ENCODE measurements at places on chromosomes 2 and 18.

GRCh38 chr2:158034198-158034866 is 67.3 kb upstream of the UPP2 start:
- peak; percentile 85 for DNase-seq

DNA sequence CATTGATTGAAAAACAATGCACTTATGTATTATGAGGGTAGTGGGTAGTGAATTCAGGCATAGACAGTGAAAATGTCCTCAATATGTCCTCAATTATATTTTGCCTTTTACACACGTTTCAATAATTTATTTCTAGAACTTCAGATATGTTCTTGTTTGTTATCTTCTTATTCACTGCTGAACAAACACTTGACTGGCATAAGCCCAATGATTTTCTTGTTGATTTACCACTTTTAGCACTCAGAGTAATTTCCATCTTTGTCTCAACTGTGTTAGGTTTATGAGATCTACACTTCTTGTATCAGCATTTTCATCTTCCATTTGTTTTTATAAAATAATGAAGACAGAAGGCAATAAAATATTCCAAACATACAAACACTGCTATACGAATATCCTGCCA is 61.8 kb upstream of the DCC start:
- no peak for DNase-seq

DNA sequence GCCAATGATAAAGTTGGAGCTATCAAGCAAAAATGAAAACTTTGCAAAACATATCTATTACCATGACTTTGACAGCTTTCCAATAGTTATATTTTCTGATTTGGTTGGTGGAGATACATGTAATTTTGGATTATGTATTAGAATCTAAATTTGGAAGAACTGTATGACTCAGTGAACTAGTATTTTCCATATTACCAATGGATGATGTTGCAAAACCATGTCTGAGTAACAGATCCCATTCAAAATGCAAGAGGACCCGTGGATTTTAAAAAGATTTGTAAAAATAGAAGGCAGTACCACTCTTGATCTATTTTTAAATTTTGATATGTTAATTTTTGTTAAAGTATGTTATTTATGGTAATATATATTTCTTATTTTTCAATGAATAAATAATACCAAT is 83.0 kb downstream of the TAF4B start:
- no peak for DNase-seq

DNA sequence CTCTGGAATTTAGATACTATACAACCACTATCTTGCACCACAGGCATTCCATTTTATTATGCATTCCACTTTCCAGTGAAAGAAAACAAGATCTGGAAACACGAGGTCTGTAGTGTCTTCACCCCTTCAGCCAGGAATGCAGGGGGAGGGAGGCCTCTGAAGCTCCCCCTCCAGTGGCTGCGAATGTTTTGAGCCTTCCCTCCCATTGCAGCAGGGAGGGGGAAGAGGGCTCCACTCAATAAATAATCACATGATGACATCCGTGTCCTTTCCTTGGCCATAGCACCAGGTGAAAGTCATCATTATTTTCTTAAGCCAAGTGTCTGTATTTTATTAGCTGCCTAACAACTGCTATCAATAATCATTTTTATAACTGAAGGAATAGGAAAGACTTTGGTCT is 38.6 kb downstream of the ALPK2 start:
- peak; percentile 66 for DNase-seq

GRCh38 chr2:128490881-128491691 is 172.4 kb upstream of the HS6ST1 start:
- no peak for DNase-seq

- DNase-seq: no peak
Observed at GRCh38 chr2:24894750-24895149, 25.3 kb downstream of the ADCY3 start.

DNA sequence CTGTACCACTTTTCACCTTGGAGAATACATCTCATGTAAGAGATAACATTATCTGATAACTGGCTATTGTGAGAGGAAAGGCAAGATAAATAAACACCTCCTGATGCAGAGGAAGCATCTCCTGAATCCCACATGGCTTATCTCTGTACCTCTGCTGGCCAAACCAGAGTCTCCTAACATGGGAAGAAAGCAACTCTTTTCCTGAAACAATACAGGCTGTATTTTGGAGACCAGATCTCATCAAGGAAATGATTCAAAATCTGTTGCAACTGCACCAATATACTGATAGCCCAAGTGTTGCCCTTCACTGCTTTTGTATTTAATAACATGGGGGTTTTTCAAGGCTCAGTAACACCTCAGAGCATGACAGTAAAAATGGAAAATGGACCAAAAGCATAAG is 106.9 kb downstream of the MREG start:
- no peak for DNase-seq

GRCh38 chr2:134774786-134775641 is 56.2 kb upstream of the TMEM163 start:
- DNase-seq: no peak

- DNase-seq: no peak
Observed at GRCh38 chr18:14189858-14190257, 57.6 kb upstream of the ZNF519 start.

GRCh38 chr2:111673526-111673925 is 210.5 kb downstream of the ANAPC1 start:
- no peak for DNase-seq

GRCh38 chr2:149420053-149420963 is 89.9 kb downstream of the LYPD6 start:
- no peak for DNase-seq

DNA sequence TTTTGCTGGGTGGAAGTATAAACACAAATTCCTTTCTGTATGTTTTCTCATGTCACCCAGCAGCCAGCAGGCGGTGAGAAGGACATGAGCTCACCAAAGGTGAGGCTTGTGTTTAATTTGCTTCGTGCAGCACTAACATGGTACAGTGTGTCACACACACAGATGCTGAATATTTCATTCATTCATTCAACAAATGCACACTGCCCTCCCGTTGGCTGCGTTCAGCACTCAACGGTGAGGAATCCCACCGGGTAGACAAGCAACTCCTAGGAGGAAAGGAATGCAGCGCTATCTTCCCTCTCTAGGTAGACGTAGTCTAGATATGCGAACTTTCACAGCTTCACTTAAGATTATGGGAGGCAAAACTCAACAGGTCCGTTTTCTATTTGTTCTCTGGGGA is 85.1 kb downstream of the LONRF2 start:
- no peak for DNase-seq

GRCh38 chr2:64792300-64792699 is 138.6 kb upstream of the SERTAD2 start:
- no peak for DNase-seq

GRCh38 chr2:162084536-162084935 is 10.5 kb upstream of the DPP4 start:
- no peak for DNase-seq

DNA sequence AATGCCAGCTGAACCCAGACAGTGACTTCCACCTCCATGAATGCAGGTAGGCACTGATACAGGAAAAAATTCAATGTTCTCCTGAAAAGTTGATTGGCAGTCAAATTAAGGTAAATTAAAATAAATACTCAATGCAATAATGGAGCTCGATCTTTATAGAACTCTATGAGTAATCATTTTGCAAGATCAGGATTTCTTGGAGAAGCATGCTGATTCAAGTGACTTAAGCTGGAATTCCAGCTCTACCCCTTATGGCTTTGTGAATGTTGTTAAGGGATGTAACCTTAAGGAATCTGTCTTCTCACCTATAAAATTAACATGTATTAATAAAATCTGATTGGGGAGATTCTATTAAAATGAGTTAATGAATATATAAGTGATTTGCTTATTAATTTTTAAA is 145.1 kb downstream of the QPCT start:
- DNase-seq: no peak

DNA sequence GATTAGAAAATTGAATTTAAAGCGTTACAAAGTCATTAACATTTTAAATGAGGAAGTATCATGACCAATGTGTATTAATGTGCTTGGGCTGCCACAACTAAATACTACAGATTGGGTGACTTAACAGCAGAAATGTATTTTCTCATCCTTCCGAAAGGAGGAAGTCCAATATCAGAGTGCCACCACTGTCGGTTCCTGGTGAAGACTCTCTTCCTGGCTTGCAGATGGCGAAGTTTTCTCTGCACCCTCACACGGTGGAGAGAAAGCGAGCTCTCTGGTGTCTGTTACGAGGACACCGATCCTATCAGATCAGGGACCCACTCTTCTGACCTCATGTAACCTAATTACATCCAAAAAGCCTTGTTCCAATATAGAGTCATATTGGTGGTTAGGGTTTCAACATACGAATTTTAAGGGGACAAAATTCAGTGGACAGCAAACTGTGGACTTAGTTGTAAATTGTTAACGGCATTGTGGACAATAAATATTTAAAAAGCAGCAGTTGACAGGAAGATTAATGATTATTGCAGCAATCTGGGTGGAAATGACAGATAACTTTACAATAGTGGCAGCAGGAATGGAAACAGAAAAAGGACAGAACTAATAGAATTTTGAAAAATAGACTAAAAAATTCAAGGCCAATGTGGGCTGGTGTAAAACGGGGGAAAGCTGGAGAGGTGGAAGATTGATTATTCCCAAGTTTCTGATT is 35.1 kb upstream of the CYRIA start:
- no peak for DNase-seq

GRCh38 chr2:72109291-72109690 is 38.4 kb downstream of the CYP26B1 start:
- DNase-seq: no peak

- no peak for DNase-seq
Observed at GRCh38 chr2:60886991-60887390, 5.6 kb downstream of the REL start.

DNA sequence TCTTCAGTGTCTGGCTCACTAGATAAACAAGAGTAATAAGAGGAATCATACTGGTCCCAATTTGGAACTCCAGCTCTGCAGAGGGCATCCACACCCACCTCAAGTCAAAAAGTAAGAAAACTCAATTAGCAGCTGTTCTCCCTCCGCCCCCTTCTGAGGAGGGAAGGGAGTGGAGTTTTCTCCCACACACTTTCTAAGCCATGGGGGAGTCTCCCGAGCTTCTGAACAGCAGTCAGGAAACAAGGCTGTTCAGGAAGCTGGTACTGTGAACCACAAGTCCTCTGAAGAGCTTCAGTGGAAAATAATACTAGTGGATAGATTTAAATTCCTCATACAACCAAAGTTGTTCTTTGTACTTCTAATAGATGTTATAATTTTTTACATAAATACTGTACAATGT is 32.9 kb upstream of the SPTBN1 start:
- DNase-seq: no peak

DNA sequence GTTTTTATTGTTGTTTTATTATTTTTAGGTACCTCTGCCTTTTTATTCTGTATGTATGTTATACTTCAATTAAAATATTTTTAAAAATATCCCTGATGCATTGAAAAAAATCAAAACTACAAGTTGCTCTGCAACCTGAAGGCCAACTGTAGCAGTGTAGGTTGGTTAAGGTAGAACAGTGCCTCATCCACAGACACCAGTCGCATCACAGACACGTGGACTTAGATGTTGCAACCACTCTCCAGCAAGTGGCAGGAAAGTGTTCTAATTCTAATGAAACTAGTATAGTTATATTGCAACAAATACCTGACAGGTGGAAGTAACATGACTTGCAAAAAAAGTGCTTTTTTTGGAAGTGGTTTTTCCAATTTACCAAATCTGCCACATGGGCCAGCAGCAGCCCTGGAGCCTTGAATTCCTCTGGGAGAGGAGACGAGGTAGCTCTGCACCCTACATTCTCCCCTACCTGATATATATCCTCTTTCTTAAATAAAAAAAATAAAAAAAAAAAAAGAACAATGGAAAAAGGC is 28.4 kb upstream of the SLC3A1 start:
- no peak for DNase-seq

DNA sequence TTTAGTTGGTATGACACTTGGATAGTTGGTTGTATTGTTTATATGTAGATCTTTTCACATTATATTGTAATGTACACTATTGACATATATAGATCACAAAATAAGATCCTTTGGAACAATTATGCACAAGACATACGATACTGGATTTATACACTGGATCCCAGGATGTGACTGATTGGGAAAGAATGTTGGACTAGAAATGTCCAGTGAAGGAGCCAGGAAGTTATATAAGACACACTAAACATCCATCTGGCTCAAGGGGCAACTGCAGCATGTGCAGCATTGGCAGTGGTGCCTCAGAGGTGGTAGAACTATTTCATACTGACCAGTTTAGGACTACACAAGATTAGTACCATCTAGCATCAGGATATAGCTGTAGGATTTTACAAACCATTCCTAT is 104.9 kb downstream of the TRABD2A start:
- DNase-seq: no peak

- DNase-seq: no peak
Observed at GRCh38 chr2:19416784-19417684, 58.6 kb upstream of the OSR1 start.

DNA sequence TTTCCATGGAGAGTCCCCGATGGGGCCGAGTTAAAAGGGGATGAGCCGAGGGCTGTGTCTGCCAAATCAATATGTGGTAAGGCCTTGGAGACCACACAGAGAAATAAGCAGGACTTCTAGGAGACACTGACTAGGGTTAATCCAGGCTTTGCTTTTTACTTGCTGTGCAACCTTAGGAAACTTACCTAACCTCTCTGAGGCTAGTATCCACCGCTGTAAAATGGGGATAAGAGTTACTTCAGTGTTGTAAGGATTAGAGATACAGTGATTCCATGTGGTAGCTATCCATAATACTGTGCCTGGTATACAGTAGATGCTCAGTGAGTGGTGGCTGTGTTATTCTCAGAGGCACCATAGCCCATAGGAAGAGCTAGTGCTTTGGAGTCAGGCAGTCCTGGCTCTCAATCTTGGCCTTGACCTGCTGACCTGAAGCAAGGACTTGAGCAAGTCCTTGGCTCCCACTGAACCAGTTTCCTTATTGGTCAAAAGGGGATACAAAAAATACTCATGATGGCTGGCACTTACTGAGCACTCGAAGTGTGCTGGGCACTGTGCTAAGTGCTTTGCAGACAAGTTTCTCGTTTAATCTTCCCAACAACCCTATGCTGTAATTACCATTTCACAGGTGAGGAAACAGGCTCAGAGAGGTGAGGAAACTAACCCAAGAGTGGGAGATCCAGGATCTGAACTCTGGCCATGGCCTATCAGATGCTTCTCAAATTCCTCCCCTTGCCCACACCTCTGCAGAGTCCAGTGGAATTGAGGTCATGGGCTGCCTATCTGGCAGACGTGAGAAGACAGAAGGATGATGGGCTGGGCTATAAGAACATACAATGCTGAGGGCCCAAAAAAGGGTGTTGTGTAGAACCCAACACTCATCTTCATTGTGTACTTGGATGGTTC is 12.0 kb upstream of the DES start:
- no peak for DNase-seq

GRCh38 chr2:98142106-98142791 is 55.3 kb downstream of the VWA3B start:
- DNase-seq: no peak

GRCh38 chr18:36337679-36338402 is 40.3 kb downstream of the FHOD3 start:
- no peak for DNase-seq

DNA sequence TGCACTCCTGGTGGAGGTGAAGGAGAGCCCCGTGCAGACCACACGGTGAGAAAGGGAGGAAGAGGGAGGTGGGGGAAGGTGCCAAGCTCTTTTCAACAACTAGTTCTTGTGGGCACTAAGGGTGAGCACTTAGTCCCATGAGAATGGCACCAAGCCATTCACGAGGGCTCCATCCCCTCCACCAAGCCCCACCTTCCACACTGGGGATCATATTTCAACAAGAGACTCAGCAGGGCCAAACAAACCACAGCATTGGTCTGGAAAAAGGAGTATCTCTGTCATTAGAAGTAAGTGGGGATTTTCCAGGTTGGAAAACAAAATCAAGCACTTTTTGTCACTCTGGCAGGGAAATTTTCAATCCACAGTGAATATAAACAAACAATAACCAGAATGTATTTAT is 38.4 kb downstream of the ZAP70 start:
- peak; percentile 52 for DNase-seq

All from iPS-NIHi11 (cell line).